Fibroblast of the aortic adventitia (primary cell): ENCODE measurements at places on chromosomes 11 and 22. TPM values are rescaled to one million over a fixed set of nuclear protein-coding genes. Genes with fewer than 3 reads are reported as not detected.
A peak's percentile ranks its signal among the peaks of the same experiment; 100 is the strongest.

Gene RAG1
- total RNA-seq, result 0.45 and 1.1 TPM in 2 replicates

Gene OR51E1
- total RNA-seq, result not detected in 2 replicates

Gene SYT13
- total RNA-seq, result not detected in 2 replicates

Gene SEC14L6
- total RNA-seq, result 0.09 TPM in 1 of 2 replicates, not detected in the other

DNA sequence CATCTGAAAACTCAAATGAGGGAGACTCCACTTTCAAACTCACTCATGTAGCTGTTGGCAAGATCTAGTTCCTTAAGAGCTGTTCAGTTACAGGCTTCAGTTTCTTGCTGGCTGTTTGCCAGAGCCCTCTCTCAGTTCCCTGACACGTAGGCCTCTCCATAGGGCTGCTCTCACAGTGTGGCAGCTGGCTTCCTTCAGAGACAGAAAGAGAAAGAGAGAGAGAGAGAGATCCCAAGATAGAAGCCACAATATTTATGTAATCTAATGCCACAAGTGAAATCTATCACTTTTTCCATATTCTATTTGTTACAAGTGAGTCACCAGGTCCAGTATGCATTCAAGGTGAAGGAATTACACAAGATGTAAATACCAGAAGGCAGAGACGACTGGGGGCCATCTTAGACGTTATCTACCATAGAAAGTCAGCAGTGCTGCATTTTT is 168.8 kb downstream of the RCN1 start:
- DNase-seq, result peak; percentile 75

- DNase-seq, result peak; percentile 81
Measured at GRCh38 chr11:124798991-124799347, 1.2 kb downstream of the MSANTD2 start.

GRCh38 chr11:126318574-126319373 is 14.9 kb downstream of the DCPS start:
- peak; percentile 95 for DNase-seq

GRCh38 chr11:117528097-117528721 is 200.6 kb downstream of the CEP164 start:
- no peak for DNase-seq

DNA sequence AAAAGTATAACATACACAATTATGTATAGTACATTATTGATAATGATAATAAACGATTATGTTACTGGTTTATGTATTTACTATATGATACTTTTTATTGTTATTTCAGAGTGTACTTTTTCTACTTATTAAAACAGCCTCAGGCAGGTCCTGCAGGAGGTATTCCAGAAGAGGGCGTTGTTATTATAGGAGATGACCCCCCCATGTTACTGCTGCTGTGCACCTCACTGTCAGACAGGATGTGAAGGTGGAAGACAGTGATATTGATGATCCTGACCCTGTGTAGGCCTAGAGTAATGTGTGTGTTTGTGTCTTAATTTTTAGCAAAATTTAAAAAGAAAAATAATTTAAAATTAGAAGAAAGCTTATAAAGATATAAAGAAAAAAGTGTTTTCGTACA is 57.6 kb downstream of the REXO2 start:
- DNase-seq, result no peak
